ENCODE measurements at places on chromosomes 2 and 18.

DNA sequence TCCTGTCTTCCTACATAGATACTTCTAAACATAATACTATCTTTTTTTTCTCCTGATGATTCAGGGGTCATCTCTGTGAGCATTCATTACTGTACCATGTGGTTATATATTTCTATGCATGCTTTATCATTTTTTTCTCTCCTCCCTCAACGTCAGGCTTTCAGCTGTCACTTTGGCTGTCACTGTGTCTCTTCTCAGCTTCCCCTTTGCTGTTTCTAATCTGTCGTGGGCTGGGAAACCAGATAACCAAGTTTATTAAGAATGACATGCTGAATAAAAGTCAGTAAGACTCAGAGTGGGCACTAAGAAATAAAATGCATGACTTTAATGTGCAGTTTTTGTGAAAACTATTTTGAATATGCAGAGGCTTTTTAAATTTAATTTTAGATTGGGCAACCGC lies 344.6 kb downstream of the NRXN1 start:
- no peak for DNase-seq

DNA sequence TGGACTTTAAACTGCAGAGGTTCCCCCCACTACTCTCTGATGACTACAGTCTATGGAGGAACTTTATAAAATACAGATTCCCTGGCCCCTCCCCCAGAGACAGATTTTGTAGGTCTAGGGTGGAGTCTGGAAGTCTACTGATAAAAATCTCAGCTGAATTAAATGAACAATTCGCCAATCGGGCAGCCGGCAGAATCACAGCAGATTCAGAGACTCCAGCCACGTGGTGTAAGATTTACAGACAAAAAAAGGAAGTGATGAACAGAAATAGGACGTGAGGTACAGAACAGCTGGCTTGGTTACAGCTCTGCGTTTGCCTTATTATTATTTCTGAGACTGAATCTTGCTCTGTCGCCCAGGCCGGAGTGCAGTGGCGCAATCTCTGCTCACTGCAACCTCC lies 21.4 kb upstream of the MTA3 start:
- no peak for DNase-seq

DNA sequence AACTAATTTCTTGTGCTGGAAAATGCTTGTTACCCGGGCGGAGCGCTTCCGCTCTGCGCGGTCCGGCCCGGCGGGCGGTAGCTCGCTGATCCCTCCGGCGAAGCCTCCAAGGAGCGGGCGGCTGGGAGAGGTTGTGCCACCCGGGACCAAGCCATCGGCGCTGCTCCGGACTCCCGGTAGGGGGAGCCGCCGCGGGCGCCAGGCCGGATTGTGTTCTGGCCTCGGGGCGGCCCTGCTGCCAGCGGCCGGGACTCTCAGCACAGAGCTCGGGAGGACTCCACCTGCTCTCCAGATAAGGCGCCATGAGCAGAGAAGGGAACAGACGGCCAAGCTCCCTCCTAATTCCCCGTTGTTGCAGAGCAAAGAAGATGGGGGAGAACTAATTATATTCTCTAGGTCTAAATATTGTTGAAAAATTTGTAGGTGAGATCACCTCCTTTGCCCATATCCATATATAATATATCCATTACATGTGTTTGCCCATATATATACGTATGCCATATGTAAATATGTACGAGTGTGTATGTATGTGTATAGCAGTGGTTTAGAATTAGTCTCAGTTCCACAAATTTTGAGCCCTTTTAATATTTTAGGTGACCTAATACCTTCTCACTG lies 13.8 kb upstream of the SATB2 start:
- no peak for DNase-seq

- DNase-seq = peak; percentile 1
Observed at GRCh38 chr2:209424199-209424701, 403 bp downstream of the MAP2 start.

- DNase-seq = no peak
Observed at GRCh38 chr2:47870641-47871540, 35.4 kb downstream of the FBXO11 start.

DNA sequence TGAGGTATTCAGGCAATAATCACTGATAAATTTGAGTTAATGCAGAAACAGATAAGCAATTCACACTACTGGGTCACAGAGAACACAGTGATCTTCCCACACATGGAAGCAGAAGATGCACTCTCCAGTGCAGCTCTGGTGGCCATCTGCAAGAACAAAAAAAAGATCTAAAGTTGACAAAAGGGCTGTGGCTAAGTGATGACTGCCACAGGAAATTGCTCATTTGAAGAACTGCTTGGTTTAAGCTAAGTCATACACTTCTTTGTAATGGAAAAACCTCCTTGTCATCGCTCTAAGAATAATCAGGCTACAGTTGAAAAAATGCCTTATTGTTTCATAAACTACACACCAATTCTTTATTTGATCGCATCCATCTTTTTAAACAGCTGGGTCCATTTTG lies 115.1 kb downstream of the DTNB start:
- DNase-seq = peak; percentile 27

- DNase-seq = no peak
Observed at GRCh38 chr18:48250918-48251317, 158.3 kb downstream of the ZBTB7C start.

DNA sequence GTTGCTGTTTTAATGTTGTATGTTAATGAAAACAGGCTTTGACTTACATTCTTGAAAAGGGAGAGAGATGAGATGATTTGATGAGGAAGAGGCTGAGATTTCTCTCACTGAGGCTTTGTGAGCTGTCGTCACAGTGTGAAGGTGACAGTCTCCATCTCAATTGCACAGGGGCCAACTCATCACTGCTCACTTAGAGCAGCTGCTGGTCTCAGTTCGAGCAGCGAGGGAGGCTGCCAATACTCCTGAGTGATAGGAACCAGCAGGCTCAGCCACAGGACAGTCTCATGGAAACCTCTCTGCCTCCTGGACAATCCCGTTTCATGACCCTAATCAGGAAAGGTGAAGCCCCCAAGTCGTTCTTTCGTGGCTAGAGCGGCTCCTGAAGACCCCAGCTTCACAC lies 170.7 kb upstream of the SOX11 start:
- DNase-seq = no peak

DNA sequence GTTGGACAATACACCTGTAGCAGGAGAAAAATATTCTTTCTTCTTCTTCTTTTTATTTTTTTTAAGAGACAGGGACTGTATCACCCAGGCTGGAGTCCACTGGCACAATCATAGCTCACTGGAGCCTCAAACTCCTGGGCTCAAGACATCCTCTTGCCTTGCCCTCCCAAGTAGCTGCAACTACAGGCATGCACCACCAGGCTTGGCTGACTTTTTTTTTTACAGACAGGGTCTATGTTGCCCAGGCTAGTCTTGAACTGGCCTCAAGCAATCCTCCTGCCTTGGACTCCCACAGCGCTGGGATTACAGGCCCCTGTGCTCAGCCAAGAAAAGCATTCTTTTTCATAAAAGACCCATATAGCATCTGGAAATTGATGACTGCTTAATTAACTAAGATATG lies 17.1 kb upstream of the ARHGAP28 start:
- no peak for DNase-seq

- DNase-seq = no peak
Observed at GRCh38 chr2:137943678-137944347, 20.5 kb upstream of the HNMT start.

- DNase-seq = no peak
Observed at GRCh38 chr2:184067502-184067901, 530.8 kb upstream of the ZNF804A start.

- DNase-seq = no peak
Observed at GRCh38 chr2:20637147-20637546, 13.8 kb downstream of the HS1BP3 start.

DNA sequence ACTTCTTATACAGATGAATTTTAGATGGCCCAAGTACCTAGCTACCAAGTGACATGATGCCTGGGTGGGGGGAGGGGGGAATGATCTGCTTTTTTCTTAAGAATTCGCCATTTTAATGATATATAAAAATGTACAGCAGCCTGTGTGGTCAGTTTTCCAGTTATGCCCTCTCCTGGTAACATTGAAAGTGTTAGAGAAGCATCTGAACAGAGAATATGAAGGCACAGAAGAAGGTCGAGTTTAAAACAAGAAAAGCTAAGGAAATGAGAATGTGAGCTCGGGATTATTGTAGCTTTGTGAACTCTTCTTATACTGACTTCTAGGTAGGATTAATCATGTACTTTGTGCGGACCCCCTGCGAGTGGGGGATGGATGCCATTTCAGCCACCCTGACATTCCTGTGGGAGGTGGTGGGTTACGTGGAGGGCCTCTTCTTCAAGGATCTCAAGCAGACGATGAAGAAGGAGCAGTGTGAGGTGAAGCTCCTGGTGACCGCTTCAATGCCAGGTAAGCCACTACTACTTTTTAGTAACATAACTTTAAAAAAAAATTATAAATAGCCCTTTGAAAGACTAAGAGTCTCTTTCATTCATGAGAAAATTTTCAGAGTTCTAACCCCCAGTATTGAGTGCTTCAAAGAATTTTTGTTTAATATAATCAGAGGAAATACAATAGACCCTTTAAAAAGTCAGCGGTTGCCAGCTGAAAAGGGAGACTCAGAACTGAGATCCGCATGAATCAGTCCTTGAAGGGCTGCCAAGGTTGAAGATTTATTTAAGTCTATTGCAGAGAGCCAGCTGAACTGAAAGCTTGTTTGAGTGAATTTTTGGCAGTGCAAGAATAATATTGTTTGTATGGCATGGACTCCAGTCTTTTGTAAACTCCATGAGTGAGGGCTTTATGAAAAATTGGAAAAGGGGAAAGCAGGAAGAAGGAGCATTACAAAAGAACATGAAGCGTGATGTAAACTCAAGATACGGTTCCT lies 68.6 kb upstream of the RPE start:
- no peak for DNase-seq

DNA sequence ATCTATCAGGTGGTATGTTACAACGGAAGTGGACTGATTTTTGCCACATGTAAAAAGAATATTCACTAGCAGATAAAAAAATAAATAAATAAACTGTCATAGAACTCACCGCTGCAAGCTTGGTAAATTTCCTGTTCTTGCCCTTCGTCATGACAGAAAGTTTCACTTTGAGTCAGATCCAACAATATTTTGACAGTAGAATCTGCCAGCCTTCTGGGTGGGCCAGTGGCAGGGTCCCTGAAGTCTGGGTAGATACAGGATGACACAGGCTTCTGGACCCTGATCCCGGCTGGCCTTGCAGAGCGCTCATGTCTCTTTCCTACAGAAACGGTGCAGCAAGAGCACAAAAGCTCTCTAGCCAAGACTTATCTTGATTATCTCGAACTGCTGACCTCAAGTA lies 97.8 kb upstream of the PMAIP1 start:
- DNase-seq = peak; percentile 21

DNA sequence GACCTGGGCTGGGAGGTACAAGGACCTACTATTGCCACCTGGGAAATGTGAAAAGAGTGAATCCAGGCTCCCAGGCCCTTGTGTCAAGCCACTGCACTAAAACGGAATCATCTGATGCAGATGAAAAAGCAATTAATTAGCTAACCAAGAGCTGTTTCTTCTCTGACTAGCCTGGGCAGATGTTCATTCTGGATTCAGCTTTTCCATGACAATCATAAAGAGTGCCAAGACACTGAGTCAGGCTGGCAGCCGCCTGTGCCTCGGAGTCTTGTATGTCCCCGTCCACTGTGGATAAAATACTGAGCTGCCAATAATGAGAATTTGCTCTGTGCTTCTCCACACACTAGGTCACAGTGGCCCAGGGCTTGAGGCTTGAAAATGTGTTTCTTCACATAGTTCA lies 21.7 kb upstream of the LCLAT1 start:
- DNase-seq = no peak

- DNase-seq = no peak
Observed at GRCh38 chr2:175929850-175930249, 72.2 kb downstream of the LNPK start.

GRCh38 chr2:37720533-37721200 lies 49.2 kb upstream of the CDC42EP3 start:
- no peak for DNase-seq

DNA sequence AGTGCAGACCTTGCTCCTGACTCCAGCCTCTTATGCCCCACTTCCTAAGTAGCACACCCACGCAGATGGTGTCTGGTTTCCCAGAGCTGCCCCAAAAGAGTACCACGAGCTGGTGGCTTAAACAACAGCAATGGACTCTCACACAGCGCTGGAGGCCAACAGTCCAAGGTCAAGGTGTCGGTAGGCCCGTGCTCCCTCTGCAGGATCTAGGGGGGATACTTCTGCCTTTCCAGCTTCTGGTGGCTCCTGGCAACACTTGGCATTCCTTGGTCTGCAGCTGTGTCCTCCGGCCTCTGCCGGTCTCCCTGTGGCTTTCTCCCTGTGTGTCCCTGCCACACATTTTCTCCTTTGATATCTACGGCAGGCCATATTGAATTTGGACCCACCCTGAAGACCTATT lies 99.0 kb downstream of the TSHZ1 start:
- no peak for DNase-seq

GRCh38 chr18:65859075-65859474 lies 108.3 kb downstream of the CDH7 start:
- DNase-seq = no peak

GRCh38 chr2:177243476-177243875 lies 21.1 kb downstream of the NFE2L2 start:
- no peak for DNase-seq

DNA sequence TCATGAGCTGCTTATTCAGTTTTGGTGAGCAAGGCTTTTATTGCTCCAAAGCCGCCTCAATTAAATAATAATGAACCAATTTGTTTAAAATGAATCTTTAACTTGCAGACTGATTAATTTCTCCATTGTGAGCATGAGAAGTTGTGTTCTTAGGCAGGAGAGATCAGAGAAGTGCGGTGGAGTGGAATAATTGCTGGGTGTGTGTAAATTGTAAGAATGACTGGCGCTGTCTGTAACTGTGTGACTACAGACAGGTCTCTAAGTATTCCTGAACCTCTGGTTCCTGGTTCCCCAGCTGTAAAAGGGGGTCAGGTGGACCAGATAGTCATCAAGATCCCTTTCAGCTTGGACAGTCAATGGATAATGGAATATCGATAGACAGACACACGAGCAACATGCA lies 98.0 kb upstream of the EFEMP1 start:
- no peak for DNase-seq

GRCh38 chr18:48152549-48152948 lies 222.1 kb upstream of the SMAD2 start:
- no peak for DNase-seq

DNA sequence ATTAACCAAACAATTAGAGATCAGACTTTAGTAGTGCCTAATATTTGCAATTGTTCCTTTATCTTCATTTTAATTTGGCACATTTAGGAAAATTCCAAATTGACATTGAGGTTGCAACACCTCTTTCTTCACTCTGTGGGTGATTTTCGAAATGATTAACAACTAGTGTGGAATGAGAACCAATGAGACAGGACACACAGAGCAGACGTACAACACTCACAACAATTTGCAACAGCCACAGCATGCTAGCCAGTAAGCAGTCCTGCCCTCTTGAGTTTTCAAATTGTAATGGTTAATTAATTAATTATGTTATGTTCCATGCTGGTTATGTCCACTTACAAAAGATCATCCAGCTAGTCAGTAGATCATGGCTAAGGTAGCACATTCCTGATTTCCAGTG lies 339.3 kb downstream of the LRP1B start:
- no peak for DNase-seq

DNA sequence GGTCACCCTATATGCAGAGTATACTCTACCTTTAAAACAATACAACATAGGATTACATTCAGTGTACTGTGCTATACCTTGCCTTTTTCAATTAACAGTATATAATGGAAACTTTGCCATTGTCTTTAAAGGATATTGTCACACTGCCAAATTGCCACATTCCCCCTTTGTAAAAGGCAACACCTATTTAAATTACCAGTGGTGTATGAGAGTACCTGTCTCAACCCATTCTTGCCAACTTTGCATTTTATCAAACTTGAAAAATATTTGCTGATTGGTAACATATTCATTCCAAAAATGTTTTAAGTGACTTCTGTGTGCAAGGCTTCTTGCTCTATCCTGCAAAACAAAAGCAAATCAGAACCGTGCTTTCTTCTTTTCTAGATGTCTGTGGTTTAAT lies 92.9 kb downstream of the FMNL2 start:
- DNase-seq = no peak
